Stimulated activated CD8-positive, alpha-beta memory T cell treated with anti-CD3 and anti-CD28 coated beads, Interleukin-4, amount 100 ng/mL, for 1 hour (primary cell): ENCODE measurements at places on chromosomes 12 and 14.

DNA sequence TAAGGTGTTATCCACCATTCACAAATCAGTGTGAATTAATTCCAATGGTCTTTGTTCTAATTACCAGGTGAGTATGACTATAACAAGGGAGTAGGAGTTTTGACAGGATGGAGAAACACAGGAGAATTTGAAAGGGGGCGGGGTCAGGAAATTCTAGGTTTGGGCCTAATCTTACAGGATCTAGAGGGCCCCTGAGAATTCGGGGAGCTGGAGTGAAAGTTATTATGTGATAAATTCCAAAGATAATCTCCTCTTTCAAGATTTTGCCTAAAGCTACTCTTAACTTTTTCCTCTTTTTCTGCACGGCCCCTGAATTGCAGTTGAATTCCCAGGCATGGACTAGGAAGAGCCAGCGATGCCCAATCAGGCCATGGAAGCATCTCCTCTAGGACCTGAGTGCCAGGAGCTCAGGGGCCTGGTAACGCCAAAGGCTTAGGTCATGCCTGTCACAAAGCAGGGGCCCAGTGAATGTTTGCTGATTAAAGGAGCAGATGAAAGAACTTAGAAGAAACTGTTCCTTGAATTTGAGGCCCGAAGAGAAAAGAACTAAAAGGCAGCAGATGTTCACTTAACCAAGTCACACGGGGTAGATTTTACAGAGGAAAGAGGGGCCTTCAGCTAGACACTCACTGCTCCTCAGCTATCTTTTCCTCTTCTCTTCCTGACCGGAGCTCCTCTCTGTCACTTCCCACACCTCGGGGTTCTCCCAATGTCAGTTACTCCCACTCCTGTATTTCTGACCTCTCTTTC, 195.5 kb downstream of the PPM1H start:
- no peak for DNase-seq

- no peak for DNase-seq
Observed at GRCh38 chr12:115378291-115378690, 694.3 kb upstream of the TBX3 start.

DNA sequence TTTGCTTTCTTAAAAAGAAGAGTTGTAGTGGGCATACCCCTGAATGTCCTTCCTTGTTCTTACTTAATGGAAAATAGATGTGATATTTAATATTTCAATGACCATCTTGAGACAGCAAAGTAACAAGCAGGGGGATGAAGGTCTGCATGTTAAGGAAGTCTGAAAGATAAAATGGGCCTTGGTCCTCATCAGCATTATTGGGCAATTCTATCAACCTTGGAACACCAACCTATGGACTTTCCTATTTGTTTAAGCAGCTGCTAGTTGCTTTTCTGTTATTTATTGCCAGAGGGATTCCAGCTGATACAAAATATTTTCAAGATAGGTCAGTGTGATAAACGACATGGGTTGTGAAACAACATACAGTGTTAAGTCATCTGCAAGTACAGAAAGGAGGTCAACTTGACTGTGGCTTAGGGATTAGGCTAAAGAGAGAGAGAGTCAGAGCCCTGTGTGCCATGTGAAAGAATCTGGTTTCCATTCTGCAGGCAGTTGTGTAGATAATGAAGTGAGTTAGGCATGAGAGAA, 16.4 kb upstream of the A2M start:
- DNase-seq, result no peak

GRCh38 chr12:23543767-23544166, 405.7 kb downstream of the SOX5 start:
- DNase-seq, result no peak

DNA sequence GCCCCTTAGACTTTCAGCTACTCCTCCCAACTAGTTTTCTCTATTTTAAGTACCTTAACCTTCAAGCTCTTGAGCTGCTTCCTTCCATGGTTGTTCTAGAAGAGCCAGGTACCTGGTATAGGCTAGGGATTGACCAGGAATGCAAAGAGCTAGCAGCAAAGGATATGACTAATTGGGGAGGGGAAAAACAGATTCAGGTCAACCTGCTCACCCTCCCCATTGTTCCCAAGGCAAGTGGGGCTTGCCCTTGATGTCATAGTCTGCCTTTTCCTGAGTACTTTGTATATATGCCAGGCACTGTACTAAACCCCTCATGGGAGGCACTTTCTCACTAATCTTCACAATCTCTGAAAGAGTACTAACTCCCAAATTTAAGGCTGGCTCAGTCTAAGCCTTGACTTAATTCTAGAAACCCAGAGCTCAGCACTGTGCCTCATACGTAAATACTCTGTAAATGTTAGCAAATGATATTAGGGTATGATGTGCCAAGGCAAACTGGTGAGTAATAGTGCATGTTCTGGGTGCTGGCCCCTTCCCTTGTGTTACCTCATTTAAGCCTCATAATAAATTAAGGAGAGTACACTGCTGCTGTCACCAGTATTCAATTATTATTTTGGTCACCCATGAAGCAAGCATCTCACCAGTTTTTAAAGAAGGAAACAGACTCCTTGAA, 42.2 kb downstream of the SUDS3 start:
- no peak for DNase-seq

- no peak for DNase-seq
Observed at GRCh38 chr12:68236421-68237059, 10.9 kb upstream of the IL26 start.

GRCh38 chr12:27002141-27002540, 12.0 kb downstream of the TM7SF3 start:
- no peak for DNase-seq

DNA sequence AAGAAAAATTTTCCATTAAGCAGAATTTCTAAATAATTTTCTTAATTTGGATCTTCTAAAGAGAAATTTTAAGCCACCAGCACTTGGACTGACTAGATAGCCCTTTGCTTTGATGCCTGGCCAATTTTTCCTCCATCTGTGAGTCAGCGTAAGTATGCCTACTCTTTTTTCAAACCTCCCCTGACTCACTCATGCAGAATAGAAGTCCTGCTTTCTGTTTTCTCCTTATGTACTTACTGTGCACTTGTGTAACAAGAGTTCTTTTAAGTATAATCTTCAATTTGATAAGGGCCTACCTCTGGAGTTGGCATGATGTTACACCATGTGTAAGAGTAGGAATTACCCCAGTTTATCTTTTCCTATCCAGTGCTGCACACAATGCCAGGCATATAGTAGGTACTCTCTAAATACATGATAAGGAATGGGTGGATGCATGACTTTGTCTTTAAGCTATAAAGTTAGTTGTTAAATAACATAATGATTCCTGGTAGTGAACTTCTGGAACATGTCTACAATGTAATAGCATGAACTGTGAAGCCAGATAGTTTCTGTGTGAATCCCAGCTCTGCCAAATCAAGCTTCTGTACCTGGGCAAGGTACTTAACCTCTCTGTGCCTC, 329.6 kb downstream of the TMTC2 start:
- no peak for DNase-seq

GRCh38 chr14:98198385-98198784, 1073.6 kb downstream of the BCL11B start:
- peak; percentile 29 for DNase-seq

GRCh38 chr12:19301688-19302087, 137.6 kb upstream of the AEBP2 start:
- no peak for DNase-seq

- DNase-seq, result no peak
Observed at GRCh38 chr12:100293017-100293416, 26.0 kb downstream of the SCYL2 start.

- no peak for DNase-seq
Observed at GRCh38 chr12:95371571-95371970, 102.4 kb upstream of the METAP2 start.

DNA sequence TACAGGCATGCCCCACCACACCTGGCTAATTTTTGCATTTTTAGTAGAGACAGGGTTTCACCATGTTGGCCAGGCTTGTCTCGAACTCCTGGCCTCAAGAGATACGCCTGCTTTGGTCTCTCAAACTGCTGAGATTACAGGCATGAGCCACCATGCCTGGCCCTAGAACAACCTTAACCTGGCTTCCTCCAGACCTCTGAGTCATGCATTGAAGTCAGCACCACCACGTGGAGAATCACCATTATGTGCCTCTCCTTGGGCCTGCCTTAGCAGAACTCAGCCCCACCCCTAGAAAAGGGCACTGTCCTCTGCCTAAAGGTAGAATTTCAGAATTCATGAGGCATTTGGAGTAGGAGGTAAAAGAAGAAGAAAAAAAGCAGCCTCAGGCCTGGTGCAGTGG, 49.0 kb downstream of the LIMA1 start:
- no peak for DNase-seq
